CD8-positive, alpha-beta T cell (primary cell): ENCODE measurements at places on chromosomes 6 and 20. TPM values are rescaled to one million over a fixed set of nuclear protein-coding genes. Genes with fewer than 3 reads are reported as not detected.

The LPA gene
- not detected for total RNA-seq

The SRMS gene
- not detected for total RNA-seq

- no peak for DNase-seq
Measured at GRCh38 chr6:105482227-105482844, 79.5 kb upstream of the PREP start.

GRCh38 chr6:22112461-22112860 is 184.4 kb downstream of the PRL start:
- DNase-seq = no peak

DNA sequence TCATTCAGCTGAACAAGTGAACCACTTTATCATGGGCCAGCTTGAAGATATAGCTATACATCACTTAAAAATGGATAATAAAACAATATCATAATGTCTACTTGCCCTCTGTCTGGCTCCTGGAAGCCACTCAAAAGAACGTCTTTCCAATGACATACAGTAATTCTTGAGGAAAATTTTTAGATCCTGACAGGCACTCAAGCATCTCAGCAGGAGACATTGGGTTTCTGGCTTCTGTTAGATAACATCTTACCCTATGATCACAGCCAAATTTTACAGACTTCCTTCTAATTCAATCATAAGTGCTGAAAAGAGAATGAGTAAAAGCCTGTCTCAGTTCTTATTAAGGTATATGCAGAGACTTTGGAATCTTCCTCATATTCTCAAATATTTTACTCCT is 330 bp downstream of the CGA start:
- DNase-seq = no peak

DNA sequence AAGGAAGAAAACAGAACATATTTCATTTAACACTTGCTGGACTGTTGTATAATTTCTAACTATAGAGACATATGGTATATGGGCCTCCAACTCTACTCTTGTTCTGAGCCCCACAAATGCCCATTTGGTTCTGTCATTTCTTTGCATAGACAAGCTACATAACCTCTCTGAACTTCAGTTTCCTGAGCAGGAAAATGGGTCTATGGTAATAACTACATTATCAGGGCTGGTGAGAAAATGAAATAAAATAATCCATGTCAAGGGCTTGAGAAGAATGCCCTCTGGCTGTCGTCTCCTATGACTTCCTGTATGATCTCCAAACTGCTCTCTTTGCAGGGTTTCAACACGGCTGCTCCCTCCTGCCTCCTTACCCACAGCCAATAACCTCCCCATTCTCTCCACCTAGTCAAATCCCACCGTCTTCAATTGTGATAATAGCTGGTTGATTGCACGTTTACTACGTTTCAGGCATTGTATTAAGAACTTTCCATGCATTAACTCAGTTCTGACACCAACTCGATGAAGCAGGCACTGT is 12.0 kb downstream of the ZCCHC3 start:
- DNase-seq = no peak
